ENCODE measurements at places on chromosomes 2 and 18.

DNA sequence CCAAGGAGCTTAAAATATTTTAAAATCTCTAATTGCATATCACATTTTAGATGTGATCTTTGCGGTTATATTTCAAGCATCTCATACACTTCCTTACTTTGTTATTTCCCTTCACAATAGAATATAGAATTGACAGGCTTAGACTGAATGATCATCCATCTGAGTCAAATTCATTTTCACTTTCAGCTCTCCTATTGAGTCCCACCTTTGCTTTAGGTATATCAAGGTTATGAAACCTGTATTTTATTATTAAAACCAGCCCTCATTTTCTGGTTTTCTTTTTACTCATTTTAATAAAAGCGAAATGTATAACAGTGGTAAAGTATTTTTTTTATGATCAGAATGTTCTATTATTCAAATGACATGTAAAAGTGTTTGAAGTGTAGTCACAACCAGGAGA is 162.9 kb upstream of the KYNU start:
- DNase-seq: no peak

- no peak for DNase-seq
These were observed 161.2 kb upstream of the XIRP2 start for GRCh38 chr2:166727095-166727494.

GRCh38 chr2:70305531-70305930 is 3.7 kb upstream of the FAM136A start:
- no peak for DNase-seq

GRCh38 chr2:68997401-68997800 is 15.6 kb upstream of the ANTXR1 start:
- no peak for DNase-seq

DNA sequence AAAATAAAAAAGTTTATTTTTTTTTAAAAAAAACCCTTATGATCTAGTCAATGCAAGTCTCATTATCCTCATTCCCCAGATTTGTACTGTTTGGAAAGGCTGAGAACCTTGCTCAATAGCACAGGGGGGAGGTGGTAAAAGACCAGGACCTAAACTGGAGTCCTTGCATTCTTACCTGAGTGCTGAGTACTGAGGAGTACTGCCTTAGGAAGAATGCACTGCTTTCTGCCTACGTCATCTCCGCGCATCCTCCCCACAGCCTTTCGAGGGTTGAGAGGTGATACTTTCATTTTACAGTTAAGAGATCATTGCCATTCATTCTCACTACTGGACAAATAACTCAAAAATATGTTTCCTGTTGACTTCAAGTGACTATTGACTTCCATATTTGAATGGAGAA is 73.8 kb downstream of the MAP3K20 start:
- no peak for DNase-seq

DNA sequence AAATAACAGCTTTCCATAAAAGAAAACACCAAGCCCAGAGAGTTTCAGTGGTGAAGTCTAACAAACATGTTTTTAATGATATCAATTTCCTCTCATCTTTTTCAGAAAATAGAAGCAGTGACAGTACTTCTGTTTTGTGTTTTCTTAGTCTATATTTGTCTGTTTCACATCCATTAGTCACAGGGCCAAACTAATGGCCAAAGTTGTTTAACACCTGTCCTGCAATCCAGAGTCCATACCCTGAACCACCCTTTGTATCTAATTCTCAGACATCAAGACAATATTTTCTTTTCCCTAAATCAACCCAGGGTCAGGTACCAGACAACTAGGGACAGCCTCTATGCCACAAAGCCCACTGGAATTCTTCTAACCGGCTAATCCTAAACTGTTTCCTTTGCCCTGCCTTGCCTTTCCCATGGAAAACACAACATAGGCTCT is 25.9 kb downstream of the TMSB10 start:
- DNase-seq: no peak

GRCh38 chr2:74525717-74526648 is at the start of gene DQX1:
TSS of gene DQX1 (minus strand) at chr2:74526231. CDS start at chr2:74525729, 502 bp downstream.
- no peak for DNase-seq

GRCh38 chr2:204065566-204065965 is 129.0 kb downstream of the ICOS start:
- no peak for DNase-seq

- peak; percentile 4 for DNase-seq
These were observed 154.7 kb upstream of the TNP1 start for GRCh38 chr2:217014328-217015105.

GRCh38 chr2:56656826-56657225 is 473.0 kb downstream of the CCDC85A start:
- no peak for DNase-seq

- DNase-seq: no peak
These were observed 154.0 kb upstream of the MAP3K20 start for GRCh38 chr2:172921532-172922236.

DNA sequence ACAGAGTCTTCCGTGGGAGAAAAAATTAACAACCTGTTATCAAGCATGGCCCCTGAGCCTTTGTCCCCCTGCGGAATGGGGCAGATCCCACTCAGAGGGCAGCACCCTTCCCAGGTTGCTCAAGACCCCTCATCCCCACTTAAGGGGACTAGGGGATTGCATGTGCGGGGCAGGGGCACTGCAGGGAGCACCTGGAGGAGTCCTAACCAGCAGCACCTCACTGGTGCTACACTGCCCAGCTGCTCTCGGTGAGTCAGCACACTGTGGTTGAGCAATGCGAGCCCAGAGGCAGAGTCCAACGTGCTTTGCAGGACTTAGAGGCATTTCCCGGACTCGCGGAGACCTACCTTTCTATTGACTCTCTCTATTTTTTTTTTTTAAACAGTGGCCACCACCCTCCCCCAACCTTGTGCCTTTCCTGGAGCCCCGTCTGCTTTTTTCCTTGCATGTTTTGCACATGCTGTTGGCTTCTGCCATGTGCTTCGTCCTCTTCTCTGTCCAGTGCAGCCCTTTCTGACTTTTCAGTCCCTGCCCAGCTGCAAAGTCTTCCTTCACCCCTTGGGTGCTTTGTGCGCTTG is 74.0 kb downstream of the IL1R2 start:
- DNase-seq: no peak

DNA sequence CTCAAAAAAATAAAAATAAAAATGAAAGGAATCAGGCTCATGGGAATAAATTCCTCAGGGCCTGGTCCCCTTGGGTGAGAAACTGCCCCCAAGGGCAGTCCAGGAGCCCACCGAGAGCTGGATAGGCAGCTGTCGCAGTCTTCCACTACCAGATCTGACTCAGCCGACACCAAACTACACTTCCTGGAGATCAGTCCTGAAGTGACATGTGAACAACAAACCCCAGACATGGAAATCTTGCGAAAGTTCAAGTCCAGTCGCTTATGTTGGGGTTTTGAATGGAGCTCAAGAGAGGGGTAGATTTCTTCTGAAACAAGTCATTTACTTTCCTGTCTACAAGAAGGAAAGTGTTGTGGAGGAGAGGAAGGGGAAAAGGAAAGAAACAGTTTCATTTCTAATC is 12.9 kb downstream of the ADCY3 start:
- no peak for DNase-seq

DNA sequence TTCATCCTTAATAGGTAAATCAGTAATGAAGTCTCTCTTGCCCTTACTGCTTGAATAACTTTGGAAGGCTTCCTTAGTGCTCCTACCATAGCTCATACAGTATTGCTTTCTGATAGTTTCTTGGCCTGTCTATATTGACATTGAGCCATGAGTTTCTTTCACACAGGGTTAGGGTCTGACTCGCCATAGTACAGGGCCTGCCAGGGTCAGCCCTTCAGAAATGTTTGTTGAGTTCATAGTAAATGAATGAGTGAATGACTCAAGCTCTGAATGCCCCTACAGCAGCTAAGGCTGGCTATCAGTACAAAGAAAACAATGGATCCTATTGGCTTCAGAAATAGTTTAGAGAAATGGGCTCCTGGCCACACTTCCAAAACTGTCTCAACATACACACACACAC is 65.0 kb upstream of the LRATD1 start:
- no peak for DNase-seq

DNA sequence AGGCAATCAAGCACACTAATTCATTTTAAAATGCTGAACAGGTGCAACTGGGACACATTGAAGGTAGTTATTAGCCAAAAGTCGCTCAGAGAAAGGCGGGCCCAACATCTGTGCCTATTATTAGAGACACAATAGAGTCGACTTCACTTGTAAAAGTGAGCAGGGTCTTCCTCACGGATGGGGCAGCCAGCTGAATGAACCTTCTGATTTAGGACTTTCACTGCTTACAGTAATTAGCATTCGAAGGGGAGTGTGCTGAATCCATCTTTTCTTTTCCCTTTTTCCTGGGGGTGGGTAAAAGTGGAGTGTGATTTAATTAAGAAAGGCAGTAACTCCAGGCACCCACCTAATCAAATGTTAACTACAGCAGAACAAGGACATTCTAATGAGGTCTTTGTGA is 677.7 kb downstream of the DCDC2C start:
- DNase-seq: no peak

DNA sequence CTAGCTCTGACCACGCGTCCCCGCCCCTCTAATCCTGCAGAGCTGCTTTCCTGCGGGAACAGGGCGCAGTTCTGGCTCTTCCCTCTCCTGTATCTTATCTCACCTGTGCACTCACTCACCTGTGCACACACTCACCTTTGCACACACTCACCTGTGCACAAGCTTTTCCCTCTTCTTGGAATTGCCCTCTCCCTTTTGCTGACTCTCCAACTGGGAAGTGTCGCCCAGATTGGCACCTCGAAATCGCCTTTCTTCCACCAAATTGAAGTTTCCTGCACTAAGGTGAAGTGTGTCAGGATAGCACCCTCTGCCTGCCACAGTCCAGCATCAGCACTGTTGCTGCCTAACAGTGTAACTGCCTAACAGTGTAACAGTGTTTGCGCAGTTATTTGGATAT is 566 bp upstream of the CMPK2 start:
- DNase-seq: peak; percentile 66

- DNase-seq: no peak
These were observed 1558.6 kb upstream of the NXPH2 start for GRCh38 chr2:140338795-140339194.

GRCh38 chr2:196431076-196431475 is 208.4 kb upstream of the CCDC150 start:
- no peak for DNase-seq

DNA sequence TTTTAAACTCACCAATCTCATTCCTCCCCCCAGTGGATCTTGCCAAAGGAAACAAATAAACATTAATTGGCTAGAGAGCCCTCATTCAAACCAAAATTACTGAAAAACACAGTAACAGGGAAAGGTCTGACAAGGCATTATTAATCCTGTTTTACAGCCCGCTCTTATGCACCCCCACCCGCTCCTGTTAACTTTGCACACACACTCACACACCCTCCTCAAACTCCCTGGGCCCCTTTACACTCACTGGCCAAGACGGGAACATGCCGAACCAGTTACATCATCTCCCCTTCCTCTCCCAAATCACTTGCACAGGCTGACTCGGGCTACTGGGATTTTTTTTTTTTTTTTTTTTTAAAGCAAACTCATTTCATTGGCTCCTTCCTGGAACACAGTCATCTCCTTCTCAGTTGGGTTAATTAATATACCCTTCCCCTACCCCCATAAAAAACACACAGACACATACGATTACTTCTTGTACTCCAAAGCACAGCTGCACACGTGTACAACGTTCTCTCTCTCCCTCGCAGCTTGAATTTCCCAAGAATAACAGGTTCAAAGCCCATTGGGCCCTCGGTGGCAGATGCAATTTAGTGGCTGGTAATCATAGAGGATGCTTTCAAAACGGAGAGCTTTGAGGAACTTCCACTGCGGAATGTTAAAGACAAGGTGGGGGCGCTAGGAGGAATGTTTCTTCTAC is 31.8 kb downstream of the KLF7 start:
- no peak for DNase-seq

DNA sequence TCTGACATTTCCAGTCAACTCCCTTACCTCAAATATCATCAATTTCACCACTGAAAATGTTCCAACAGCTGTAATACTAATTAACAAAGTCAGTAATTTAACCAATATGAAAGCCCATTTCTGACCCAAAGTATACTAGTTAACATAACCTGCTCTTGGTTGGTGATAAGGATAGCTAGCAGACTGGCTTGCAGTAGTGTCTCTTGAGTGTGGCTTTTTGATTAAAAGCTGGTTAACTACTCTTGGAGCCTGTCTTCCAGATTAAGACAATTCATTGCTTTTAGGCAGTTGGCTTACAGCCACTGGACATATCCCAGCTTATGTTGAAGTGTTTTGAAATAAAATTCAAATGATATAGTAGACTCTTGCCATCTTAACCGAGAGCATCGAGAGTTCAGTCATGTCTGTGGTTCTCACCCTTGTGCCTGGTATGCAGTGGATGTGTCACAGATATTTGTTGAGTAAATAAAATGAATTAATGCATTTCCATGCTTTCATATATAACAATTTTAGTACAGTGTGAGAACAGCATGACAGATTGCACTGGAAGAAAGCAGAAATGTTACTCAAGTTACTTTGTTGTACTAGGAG is 158.1 kb downstream of the TANC1 start:
- no peak for DNase-seq

GRCh38 chr2:241268716-241269445 is 46.6 kb downstream of the HDLBP start:
- DNase-seq: no peak

- no peak for DNase-seq
These were observed 279.0 kb downstream of the SRBD1 start for GRCh38 chr2:45332094-45332493.

DNA sequence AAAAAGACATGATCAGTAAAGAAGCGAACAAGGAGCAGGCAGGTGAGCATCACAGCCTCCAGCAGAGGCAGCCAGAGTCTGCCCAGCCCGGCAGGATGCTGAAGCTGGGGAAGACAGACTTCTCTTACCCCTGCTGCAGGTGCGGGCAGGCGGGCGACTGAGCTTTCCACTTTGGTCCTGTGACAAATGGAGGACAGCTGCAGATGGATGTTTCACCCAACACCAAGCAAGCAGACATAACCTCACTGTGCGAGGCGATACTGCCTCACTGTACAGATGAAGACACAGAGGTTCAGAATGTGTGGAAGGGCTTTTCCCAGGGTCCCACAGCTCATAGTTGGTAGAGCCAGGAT is 251.0 kb downstream of the AFF3 start:
- no peak for DNase-seq

GRCh38 chr18:31206787-31207381 is 44.2 kb upstream of the DSC1 start:
- peak; percentile 86 for DNase-seq

DNA sequence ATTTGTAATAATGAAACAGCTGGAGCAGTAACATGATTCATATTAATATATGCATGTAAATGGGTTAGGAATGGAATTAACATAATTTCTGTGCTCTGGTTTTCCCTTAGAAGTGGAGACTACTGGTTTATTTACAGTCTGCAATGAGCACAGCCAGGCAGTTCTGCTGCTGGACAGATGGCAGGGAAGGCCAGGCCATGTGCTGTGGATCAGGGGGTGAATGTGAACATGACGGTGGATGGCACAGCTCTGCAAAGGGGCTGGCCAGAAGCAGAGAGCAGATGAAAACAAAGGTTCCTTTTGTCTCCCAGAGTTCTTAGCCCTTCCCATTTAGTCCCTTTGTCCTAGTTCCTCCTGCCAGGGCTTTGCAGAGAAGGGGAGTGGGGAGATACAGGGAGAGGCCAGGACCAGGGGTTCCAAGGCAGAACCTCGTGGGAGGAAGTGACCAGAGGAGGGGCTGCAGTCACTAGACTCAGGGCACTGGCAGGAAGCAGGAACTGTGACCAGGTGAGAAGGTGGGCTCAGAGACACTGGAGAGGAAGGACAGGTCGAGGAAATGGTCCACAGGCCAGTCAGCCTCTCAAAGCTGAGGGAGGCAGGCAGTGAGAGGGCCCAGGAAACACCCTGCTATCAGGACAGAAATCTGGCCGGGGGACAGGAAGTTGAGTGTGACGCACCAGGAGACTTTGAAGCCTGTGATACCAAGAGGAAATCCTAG is 112.9 kb upstream of the ATP8B1 start:
- no peak for DNase-seq

GRCh38 chr2:134260713-134261112 is 6.8 kb downstream of the MGAT5 start:
- no peak for DNase-seq
